ENCODE measurements at places on chromosomes 5 and 9.
A peak's percentile ranks its signal among the peaks of the same experiment; 100 is the strongest.

DNA sequence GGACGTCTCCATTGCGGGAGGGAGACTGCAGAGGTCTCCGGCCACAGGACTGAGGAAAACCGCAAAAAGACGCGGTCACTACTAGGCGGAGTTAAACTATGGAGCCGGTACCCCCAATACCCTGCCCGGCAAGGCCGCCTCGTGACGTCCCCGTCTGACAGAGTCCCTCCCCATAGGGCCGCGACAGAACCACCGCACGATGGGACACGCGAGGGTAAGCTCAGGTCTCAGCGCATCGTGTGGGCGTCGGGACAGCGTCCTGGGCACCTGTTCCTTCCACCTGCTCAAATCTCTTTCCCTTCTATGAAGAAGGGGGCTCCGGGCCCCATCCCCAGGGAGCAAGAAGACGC, 35.2 kb upstream of the GLDC start:
- DNase-seq, result peak; percentile 70

GRCh38 chr5:150341989-150342388, 15.5 kb upstream of the TCOF1 start:
- DNase-seq, result no peak

GRCh38 chr5:138559937-138560336, 15.3 kb downstream of the HSPA9 start:
- DNase-seq, result no peak

DNA sequence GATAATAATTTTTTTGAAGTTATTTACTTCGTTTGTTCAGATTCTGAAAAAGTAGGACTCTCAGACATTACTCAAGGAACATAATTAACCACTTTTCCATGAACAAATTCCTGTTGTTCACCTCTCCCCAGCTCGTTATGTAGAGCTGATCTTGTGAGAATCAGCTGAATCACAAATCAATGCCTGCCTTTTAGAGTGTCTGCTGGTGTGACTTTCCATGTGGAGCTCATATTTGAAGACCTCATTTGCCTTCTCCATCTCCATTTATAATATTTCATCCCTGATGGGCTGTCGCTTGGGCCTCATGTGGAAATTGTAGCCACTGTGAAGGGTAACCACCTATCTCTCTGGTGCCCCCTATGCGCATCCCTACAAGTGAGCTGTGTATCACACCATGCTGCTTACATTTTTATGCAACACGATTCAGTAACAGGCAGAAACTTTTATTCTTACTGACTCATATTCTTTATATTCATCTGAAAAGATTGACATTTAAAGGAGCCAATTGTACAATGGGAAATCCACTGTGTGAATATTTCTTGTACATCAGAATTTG, 111.3 kb downstream of the STK32A start:
- DNase-seq, result no peak

GRCh38 chr9:86354818-86355309, 654 bp upstream of the TUT7 start:
- DNase-seq, result no peak

GRCh38 chr9:99860266-99860665, 38.6 kb downstream of the NR4A3 start:
- DNase-seq, result no peak

GRCh38 chr5:6419340-6419852, 29.3 kb upstream of the UBE2QL1 start:
- no peak for DNase-seq

DNA sequence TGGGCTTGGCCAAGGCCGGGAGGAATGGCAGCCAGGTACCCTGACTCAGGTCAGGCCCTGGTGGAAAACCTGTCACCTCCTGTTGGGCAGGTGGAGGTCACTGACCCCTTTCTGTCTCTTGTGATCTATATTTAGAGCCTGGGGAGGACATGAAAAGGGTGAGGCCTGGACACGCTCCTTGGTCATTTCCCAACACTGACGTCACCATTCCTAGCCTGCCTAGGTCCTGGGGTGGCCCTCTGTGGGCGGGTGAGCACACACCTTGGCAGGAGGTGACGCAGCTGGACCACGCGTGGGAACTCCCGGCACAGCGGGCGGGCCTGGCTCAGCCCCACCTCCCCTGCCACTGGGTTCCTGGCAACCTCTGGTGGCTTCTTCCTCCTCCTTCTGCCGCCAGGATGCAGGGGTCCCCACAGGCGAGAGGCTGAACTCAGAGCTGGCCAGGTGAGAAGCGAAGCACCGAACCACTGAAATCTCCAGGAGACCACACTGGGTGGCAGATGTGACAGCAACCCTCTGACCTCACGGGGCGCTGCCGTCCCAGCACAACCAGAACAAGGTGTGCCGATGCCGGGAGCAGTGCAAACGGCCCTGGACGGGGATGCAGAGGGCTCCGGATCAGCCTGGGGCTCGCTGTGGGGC, 6.4 kb upstream of the RALGDS start:
- DNase-seq, result no peak

DNA sequence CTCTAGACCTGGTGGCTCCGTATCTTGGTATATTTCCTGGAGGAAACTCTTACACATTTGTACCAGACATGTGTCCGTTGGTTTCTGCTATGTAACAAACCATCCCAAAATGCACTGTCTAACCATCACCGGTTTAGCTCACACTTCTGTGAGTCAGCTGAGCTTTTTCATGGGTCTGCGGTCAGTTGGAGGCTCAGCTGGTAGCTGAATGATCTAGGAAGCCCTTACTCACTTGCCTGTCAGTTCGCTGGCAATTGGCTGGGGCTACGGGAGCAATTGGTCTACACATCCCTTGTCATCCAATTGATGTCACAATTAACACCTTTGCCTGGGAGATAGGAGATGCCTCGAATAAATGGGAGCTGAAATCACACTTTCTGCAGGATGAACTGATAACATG, 11.6 kb upstream of the WHRN start:
- no peak for DNase-seq

DNA sequence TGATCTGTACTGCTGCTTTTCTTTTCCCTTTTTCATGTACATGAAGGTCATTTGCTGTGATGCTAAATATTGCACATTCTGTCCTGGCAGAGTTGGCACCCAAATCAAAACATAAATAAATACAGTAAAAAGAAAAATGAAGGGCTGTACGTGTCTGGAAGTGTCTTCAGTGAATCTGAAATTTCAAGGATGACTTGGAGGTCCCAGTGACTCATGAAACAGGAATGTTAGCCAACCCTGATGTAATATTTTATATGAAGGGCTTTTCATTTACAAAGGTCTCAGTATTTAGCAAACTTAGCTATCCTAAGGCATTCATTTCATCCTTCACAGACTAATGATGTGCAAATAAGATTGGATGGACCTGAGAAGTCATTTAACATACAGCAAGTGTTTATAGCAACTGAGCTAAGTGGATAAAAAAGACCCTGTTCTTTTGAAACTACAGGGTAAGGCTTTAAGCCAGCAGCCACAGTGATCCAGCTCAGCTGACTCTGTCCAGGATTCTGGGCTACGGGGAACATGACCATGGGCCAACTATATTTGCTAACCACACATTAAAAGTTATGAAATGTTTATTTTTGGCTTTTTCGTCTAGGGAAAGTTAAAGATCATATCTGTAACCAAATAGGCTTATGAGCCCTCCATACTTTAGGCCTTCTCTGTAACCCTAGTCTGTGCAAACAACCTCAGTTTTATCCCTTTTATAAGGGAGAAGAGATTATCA, 104.0 kb upstream of the DMRTA1 start:
- no peak for DNase-seq

GRCh38 chr9:97983589-97984187, 547 bp downstream of the ANP32B start:
- peak; percentile 12 for DNase-seq
